ENCODE measurements at places on chromosomes 5 and 9.

DNA sequence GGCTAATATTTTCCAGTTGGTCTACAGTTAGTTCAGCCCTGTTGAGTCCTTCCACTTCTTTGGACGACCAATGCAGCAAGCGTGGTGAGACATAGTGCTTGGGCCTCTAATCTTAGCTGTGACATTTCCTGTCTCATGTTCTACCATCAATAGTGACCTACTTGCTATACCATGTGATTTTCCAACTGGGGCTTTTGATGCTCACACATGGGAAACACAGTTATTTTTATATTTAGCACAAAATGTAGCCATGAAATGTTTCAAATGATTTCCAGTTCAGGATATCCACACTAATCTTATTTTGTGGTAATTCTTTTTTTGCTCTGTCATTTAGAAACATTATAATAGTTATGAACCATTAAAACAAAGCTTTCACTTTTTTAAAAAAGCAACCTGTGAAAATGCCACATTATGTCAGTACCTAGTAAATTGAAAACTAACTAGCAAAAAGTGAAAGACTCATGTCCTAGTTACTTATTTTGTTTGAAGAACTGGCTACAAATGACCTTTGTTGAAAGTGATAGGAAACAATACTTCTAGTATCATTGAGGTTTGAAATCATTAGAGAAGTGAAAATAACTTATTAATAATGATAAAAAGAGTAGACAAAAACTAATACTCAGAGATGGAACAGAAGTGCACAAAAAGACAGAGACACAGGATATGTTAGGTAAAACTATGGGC lies 18.3 kb downstream of the MARCHF3 start:
- no peak for DNase-seq

DNA sequence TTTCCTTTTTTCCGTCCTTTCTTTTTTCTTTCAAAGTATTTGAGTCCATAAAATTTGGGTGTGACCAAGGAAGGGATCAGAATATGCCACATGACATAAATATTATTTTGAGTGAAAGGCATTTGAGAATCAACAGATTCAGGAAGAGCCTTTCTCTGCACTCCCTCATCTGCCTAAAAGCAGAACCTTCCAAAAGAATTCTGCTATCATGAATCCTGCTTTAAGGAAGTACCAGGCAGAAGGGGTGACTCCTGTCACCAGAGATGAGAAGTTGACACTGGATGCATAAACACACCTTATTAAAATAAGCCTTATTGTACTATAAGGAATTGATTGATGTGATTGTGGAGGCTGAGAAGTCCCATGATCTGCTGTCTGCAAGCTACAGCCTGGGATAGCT lies 196.7 kb downstream of the SREK1 start:
- DNase-seq: no peak

GRCh38 chr5:33657804-33658440 lies 217.2 kb downstream of the TARS1 start:
- DNase-seq: no peak

- DNase-seq: no peak
Measured at GRCh38 chr5:155960177-155960576, 366.8 kb upstream of the SGCD start.

GRCh38 chr5:8471581-8471980 lies 602.6 kb downstream of the MTRR start:
- DNase-seq: no peak

GRCh38 chr5:77337686-77338085 lies 127.2 kb downstream of the PDE8B start:
- no peak for DNase-seq

GRCh38 chr5:126808521-126808988 lies 31.6 kb downstream of the LMNB1 start:
- peak; percentile 80 for DNase-seq

DNA sequence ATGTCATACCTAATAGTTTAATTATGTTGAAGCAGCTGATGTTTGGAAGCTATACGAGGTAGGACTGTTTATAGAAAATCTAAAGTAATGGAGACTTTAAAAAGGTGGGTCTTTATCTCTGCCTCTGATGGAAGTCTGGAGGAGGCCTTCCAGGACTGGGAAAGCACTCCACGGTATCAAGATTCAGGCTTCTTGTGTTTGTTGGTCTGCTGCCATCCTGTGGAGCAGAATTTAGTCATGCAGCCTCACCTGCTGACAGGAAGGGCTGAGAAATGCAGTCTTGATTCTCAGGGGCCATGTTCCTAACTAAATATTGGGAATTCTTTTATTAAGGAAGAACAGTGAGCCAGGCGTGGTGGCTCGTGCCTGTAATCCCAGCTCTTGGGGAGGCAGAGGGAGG lies 15.9 kb downstream of the SPDL1 start:
- no peak for DNase-seq

- DNase-seq: no peak
Measured at GRCh38 chr9:19050637-19051591, 1.7 kb downstream of the RRAGA start.

GRCh38 chr9:127877566-127877998 lies at the start of gene AK1:
Gene AK1 (minus strand): TSS chr9:127877675. CDS start chr9:127874617, 3,058 bp downstream.
- no peak for DNase-seq

- DNase-seq: no peak
Measured at GRCh38 chr9:22131817-22132216, 122.7 kb upstream of the CDKN2B start.

- DNase-seq: no peak
Measured at GRCh38 chr9:15889555-15889954, 336.7 kb downstream of the CCDC171 start.

- no peak for DNase-seq
Measured at GRCh38 chr5:139690064-139690802, 42.1 kb downstream of the CXXC5 start.

- no peak for DNase-seq
Measured at GRCh38 chr9:22134390-22134789, 125.3 kb upstream of the CDKN2B start.

DNA sequence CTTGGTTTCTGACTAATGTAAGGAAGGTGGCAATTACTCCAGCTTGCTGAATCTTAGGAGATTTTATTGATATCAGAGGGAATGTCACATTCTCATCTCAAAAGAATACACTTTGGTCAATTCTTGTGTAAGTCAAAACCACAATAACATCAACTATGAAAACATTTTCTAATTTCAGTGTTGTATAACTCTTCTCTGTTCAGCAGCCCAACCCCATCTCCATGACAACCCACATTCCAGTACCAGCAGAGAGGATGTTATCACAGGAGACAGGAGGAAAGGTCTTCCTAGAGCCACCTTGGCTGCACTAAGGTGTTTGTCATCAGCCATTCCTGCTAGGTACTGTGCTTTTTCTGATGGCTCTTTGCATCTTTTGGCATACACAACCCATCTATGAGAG lies 529.1 kb upstream of the BRINP1 start:
- DNase-seq: no peak

DNA sequence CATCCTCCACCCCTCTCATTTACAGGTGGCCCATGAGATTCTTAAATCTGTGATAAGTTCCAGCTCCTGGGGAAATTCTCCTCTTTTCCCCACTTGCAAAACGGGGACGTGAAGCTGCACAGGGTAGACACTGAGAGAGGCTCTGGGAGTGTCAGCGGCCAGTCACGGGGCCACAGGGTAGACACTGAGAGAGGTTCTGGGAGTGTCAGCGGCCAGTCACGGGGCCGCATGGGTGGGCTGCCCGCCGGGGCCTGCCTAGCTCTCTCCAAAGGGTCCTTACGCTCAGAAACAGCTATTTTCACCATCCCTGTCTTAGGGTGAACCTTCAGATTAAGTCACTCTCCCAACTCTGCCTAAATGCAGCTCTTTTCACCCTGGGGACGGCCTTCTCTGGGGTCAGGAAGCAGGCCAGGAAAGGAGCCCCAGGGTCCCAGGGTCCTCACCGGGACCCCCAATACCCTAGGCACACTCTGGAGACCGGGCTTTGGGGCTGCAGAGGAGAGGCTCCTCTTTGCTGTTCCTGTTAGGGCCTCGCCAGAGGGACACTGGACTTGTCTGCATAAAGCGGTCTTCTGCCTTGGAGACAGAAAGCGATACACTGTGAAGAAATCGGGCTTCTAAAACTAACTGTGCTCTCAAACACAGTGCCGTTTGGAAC lies 1.5 kb downstream of the FAM78A start:
- DNase-seq: no peak

DNA sequence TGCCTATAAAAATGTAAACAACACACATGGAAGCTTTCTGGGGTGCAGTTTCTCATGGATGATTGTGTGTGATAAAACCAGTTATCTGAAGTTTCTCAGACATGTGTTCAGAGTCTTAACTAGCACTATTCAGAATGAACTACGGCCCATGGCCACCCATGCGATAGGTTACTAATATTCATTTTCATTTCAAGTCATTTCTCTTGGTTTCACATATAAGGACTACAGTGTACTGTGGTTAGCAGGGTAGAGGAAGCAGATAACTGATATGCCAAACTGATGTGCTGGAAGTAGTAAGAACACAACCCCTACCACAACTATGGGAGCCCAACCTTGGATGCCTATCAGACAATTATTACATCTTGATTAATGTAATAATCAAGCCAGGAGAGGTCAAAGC lies 372.1 kb downstream of the DTWD2 start:
- DNase-seq: no peak

DNA sequence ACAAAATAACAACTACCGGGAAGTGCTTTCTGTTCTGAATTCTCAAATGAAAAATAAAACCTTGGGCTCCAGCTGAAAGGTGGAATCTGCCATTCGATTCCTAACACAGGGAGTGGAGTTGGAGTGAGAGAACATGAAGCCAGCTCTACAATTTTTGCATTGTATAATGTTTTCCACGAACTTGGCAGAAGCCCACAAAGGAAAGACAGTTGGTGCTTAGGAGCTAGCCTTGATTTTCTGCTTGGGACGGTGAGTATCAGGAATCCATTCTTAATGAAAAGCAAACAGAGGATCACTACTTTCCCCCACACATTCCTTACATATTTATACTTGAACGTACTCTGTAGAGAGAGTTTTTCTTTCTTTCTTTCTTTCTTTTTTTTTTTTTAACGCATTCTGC lies 74.2 kb upstream of the FBXL7 start:
- no peak for DNase-seq

DNA sequence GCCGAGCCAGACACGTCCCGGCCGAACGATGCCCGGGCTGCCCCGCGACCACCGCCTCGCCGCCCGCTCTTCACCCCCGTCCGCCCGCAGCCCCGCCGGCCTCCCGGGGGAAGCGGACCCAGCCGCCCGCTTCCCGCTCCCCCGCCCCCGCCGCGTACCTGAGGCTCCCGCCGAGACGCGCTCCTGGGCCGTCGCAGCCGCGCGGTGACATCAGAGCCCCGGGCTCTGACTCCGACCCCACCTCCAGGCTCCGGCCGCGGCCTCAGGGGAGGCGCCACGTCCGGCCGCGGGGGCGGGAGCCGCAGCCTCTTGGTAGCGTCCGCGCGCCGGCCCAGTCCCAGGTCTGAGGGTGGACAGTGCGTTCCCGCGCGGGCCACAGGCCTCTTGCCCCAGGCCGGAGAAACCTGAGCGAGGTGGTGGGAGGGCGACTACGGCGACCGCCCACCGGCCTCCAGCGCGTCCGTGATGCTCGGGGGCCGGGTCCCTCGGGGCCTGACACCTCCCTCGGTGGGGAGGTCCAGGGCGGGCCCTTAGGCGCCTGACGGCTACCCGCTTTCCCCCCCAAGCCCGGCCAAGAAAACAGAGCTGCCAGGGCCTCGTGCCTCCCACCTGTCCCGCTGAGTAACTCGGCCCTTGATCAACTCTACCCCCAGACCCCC lies at the start of gene SHROOM1:
SHROOM1 (minus strand) TSS at position 212 of the 659 bp plus-strand sequence. CDS start 4,507 bp downstream, outside the sequence.
- DNase-seq: no peak

DNA sequence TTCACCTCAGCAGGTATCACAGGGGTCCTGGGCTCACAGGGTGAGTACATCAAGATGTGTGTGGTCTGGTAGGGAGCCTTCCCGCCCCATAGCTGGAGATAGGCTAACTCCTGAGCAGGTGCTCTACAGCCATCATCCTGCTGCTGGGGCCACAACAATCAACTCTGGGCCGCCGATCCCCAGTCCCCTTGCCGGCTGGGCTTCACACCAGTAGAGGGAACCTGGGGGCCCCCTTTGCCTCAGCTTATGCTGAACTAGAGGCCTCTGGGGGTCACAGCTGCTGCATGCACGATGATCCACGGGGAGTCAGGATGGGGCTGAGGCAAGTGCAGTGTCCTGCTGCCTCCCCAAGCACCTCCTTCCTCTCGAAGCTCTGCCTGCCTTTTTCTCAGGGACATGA lies 46.5 kb downstream of the IRF1 start:
- no peak for DNase-seq

GRCh38 chr9:7507566-7508270 lies 291.9 kb downstream of the DMAC1 start:
- DNase-seq: no peak

GRCh38 chr5:130216286-130216685 lies 312.0 kb downstream of the CHSY3 start:
- no peak for DNase-seq

DNA sequence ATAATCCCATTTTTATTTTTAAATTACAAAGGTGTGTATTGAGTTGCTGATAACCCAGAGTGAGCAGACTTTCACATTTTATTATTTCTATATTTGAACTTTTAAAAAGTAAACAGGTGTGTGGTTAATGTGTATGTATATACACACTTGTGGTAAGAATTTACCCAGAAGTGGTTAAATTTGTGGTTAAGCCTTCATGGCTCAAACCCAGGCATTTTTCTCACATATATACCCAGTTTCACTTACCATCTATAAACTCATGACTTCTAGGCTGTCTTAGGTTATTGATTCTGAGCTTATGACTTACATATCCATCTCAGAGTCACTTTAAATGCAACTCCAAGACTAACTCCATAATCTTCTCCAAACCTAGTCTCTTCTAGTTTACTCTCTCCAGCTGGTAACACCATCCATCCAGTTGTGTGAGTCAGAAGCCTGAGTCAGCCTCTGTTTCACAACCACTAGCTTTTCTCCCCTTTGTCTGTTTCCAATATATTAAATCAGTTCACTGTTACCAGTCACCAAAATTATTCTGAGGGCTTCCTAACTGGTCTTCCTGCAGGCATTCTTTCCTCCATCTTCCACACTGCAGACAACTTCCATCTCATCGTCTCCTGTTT lies 20.2 kb downstream of the ZBED3 start:
- DNase-seq: peak; percentile 41

DNA sequence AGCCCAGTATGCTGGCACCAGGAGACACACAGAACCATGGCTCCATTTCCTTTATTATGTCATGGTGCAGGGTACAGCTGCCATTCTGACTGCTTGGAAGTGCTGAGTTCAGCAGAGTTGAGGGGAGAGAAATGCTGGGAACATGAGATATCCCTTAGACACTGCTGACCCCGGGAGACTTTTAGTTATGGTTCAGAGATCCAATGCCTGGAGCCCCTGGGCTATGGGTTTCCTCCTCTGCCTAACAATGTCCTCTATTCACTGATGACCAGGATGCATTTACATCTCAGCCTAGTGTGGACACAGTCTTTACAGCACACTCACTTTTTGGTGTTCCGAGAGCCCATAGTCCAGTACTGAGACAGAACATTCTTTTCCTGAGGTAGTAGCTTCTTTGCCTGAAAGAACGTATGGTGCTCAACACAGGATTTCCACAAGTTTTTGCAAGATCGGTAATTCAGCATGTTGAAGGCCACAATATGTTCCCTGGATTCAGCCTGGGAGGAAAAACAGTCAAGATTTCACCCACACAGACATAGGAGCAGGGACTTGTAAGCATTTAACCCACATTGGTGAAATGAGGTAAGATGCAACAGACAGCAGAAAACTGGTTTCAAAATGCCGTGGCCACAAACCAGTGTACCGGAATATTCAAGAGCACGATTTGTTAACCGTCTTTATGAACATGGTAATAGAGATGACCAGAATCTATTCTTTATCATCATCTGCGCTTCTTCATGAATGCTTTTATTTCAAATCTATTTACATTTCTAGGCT lies 71.3 kb downstream of the PTPN3 start:
- DNase-seq: peak; percentile 24

Data from MV-4-11 (cell line).